ENCODE measurements at places on chromosomes 11 and 22. TPM values are rescaled to one million over a fixed set of nuclear protein-coding genes. Genes with fewer than 3 reads are reported as not detected.

Gene SGSM1
- total RNA-seq = not detected

Gene RFPL2
- not detected for total RNA-seq

Gene ATXN10
- 112 TPM for total RNA-seq

Gene TREH
- not detected for total RNA-seq

Gene APLNR
- 0.10 TPM for total RNA-seq

Gene HOATZ
- total RNA-seq = not detected

Gene CREB3L1
- total RNA-seq = 6.3 TPM

Gene CREBZF
- total RNA-seq = 10.0 TPM

- no peak for DNase-seq
These were observed 26.6 kb upstream of the SLC35C1 start for GRCh38 chr11:45778341-45778740.

DNA sequence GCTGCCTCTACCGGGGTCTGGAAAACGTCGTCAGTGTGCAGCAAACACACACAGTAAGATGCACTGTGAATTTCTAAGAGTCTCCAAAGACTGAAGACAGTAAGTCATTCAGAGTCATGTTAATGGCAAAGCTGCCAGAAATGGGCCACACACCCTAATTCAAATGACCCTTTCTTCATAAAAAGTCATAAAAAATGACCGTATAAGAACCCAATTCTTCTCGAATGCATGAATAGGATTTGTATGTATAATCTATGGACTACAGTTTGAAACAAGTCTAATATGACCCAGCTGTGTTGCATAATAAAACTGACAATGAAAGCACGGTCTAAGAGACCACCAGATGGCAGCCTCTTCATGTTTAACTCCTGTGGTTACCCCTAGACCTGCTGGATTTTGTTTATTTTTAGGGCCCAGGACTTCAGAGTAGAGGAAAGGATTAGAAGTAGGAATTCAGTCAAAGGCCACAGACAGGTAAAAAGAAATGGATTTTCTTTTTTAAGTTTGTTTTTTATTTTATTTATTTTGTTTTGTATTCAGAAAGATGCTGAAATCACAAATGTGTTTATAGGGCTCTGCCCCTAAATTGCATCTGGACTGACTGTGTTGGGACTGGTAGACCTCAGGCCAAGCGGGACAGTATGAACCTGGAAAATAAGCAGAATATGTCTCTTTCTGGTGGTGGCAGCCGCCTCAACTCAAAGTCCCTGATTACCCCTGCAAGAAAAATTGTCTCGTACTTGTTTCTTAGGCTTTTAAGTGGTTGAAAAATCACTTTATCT, 32.1 kb upstream of the SLC5A12 start:
- DNase-seq = peak; percentile 14

DNA sequence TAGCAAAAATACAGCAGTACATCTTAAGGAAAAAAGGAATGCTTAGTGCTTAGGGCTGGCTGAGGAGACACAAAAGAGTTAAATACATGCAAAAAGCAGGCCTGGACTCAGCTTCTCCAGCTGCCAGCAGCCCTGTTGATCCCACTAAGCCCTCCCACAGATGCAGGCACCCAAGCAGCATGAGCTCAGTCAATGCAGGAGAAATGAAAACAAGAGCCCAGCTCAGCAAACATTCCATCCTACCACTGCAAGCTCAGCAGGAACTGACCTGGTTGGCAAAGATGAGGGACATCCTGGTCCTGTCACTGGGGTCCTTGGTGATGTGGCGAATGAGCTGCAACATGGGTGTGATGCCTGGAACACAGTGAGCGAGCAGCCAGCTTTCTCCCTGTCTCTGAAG, 5.8 kb downstream of the CYB5R2 start:
- DNase-seq = no peak

- DNase-seq = no peak
These were observed 135.8 kb upstream of the SPON1 start for GRCh38 chr11:13826505-13827278.

GRCh38 chr11:26090651-26091050, 241.3 kb upstream of the ANO3 start:
- no peak for DNase-seq

- DNase-seq = peak; percentile 82
These were observed 42.7 kb downstream of the PPP6R3 start for GRCh38 chr11:68503251-68503687.

DNA sequence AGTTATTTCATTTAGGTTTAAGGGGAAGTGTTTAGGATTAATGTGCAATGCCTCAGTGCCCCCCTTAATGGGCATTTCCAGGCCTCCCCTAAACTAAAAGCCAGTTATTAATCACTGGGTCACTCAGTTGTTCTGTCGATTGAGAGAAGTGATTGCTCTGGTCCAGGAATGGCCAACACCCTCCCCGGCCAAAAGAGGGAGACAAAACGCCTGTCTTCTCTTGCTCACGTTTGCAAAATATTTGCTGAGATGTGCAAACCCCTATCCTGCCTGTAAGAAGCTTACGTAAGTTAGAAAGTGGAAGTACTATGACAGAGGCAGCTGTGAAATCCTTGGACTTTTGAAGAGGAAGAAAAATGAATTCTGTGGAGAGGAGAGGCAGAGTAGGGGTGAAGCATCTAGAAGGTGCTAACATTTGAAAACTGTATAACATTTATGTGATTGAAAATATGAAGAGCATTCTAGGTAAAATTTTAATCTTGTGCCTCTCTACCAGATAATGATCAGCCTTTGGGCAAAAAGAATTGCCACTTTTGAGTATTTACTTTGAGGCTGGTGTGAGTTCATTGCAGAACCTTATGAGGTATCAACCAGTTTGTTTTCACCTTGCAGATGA, 37.7 kb downstream of the NTM start:
- DNase-seq = no peak

GRCh38 chr22:38218661-38219622, 17.1 kb downstream of the MAFF start:
- no peak for DNase-seq

DNA sequence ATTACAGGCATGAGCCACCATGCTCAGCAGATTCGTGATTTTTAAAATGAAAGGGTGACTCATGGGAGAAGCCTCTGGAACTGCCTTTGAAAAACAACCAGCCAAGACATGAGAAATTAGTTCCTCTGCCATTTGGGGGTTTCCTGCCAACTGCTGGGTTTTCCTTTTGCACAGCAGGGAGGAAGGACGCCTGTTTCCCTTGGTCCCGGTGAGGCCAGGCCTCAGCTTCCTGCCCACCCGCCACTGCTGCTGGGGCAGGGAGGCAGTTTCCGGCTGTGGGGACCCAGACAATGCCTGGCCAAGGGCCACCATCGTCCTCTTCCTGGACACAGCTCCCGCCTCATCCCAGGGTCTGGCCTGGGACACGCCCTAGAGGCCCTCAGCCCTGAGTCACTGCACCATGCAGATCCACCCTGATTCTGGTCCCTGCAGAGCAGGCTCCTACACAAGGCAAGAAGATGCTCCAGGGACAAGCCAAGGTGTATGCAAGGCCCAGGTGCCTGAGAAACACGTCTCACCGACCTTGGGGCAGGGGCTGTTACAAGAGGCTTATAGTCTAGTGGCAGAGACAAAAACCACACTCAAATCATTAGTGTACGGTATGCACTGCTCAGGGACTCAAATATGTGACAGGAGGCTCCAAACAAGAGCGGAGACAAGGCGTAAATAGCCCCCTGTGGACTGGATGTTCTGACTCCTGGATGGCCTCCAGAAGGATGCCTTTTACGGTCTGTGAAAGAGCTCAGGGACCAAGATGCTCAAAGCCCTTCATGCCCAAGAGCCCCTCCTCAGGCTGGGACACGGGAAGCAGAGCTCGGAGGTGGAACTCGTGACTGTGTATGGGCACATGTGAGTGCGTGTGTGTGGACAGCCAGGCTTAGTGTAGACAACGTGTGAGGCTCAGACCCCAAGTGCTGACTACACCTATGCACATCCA, 10.0 kb downstream of the PPM1F start:
- DNase-seq = peak; percentile 95

DNA sequence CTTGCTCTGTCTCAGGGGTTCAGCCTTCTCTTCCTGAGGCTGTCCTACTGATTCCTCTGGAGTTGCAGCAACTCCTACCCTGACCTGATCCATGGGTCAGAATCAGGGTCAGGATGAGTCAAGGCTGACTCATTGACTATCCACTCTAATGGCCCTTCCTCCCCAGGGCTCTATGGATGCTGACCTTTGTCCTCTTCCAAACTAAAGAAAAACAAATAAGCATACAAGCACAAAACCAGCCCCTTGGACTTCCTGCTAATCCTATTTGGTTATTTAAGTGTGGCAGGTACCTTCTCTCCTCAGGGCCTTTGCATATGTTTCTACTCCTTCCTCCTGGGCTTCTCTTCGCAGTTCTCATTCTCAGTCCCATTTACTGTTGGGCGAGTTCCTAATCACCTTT, 204.5 kb upstream of the NAV2 start:
- DNase-seq = no peak

DNA sequence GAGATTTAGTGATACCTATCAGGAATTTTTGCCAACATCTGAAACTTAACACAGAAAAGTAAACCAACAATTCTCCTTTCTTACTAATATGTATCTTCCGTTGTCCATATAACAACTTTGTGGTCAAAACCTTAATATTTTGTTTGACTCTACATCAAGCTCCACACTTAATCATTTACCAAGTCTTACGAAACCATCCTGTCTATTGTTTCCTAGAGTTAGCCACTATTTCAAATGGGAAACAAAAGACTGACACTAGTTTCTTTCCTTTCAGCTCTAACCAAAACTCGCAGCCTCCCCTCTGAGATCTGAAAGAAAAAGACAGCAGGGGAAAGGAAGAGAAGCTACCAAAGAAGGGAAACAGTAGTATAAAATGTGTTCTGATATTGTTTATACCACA, 26.5 kb upstream of the PRDM10 start:
- no peak for DNase-seq

- DNase-seq = no peak
These were observed 25.1 kb downstream of the DBX1 start for GRCh38 chr11:20134991-20135736.

DNA sequence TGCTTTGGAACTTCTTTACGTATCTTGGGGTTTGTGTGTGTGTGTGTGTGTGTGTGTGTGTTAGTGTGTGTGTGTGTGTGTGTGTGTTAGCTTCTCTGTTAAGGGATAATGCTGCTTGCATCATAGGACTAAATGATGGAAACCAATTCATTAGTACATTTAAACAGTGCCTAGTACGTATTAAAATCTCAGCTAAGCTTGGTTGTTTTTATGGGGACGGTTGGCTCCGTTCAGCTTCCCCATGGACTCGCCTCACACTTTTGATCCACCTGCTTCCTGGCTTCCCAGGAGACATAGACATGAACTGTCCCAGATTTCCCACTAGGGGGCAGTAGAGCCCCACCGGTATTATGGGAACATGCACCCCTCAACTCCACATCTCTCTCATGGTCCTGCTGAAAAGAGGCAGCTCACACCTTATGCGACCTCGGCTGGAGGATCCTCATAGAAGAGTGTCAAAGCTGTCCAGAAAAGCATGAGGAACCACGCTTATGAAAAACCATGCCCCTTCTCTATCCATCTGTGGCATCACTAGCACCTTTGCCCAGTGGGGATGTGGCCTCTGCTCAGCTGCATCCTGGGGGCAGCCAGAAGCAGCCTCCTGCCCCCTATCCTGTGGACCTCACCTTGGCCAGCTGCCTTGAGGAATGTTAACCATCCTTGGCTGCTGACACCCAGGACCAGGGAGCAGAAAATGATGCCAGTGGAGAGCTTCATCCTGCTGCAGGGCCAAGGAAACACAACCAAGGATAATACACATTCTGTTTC, 9.7 kb upstream of the SAAL1 start:
- no peak for DNase-seq

DNA sequence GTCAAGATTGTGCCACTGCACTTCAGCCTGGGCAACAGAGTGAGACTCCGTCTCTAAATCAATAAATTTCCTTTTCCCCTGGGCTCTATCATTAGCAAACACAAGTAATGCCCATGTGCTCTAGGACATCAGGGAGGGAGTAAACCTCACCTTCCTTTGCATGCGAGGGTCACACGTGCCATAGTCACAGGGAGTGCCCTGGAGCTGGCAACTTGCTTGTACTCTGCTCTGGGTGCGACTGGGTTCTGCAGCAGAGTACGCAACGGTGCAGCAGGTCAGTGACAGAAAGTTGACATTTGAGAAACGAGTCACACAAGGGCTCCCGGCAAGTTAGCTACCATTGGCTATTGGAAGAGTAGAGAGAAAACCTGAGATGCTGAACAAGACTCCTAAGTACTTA, 32.6 kb upstream of the CHKA start:
- no peak for DNase-seq

- no peak for DNase-seq
These were observed 24.3 kb downstream of the GLYATL1 start for GRCh38 chr11:58963551-58964104.

GRCh38 chr22:46708766-46709330, 29.2 kb downstream of the CERK start:
- DNase-seq = no peak

DNA sequence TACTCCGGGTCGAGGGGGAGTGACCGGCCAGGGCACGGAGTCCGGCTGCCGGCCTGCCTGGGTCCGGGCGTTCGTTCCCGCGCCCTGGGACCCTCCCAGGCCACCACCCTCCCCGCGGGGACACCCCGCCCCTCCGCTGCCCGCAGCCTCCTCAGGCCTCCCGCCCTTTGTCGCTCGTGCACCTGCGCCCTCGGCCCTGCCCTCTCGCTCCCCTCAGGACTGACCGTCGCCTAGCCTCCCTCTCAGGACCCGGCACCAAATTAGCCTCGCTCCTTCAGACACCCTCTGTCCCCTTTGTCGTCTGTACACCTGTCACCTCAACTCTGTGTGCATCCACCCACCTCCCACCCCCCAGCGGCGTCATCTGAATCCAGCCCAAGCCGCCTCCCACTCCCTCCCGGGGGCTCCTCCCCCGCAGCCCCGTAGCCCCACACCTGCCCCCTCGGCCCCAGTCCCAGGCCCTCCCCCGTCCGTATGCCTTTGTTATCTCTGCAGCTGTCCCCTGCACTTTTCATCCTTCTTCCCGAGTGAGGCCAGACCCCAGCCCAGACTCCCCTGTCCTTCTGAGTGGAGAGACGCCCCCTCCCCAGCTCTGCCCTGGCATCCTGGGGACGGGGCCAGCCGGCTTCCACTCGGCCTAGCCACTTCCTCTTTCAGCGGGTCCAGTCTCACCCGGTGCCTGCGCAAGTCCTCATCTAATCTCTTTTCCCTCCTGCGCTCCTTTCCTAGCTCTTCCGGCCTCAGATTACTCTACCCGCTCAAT, 643 bp downstream of the TIGD3 start:
- DNase-seq = no peak

DNA sequence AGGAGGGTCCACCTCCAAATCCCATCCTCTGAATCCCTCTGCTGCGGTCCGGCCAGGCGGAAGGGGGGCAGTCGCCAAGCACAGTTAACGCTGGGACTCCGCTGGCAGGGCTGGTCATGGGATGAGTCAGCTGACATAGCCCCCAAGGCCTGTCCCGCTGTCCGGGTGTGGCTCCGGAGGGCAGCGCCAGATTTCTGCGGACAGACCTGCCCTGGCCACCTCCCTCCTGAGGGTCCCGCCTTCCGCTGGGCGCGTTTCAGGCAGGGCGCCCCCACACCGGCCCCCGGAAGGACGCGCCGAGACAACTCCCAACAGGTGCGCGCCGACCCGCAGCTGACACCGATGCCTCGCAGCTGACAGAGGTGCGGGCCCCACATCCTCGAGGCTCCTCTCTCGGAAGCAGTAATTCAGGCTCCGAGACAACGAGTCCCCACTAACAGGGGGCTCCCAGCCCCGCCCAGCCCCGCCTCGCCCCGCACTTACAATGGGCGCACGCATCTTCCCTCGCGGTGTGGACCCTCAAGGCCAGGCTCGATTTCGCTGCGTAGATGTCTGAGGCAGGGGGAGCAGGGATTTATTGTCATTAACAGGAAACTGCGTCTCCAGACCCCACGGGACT, 607 bp downstream of the PLAAT3 start:
- no peak for DNase-seq
